Right ventricle myocardium inferior (tissue), 1 donor: ENCODE measurements at places on chromosomes 16 and 17.

GRCh38 chr16:61936522-61936921 lies 99.7 kb downstream of the CDH8 start:
- no peak for DNase-seq

DNA sequence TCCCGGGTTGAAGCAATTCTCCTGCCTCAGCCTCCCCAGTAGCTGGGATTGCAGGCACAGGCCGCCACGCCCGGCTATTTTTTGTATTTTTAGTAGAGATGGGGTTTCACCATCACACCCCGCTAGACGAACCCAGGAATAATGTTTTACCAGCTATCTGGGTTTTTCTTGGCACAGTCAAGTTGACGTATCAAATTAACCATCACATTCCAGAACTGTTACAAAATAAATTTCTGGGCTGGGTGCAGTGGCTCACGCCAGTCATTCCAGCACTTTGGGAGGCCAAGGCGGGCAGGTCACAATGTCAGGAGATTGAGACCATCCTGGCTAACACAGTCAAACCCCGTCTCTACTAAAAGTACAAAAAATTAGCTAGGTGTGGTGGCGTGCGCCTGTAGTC lies 501.2 kb downstream of the SHISA9 start:
- no peak for DNase-seq

- DNase-seq = no peak
Observed at GRCh38 chr17:43599835-43600234, 53.7 kb upstream of the ETV4 start.

DNA sequence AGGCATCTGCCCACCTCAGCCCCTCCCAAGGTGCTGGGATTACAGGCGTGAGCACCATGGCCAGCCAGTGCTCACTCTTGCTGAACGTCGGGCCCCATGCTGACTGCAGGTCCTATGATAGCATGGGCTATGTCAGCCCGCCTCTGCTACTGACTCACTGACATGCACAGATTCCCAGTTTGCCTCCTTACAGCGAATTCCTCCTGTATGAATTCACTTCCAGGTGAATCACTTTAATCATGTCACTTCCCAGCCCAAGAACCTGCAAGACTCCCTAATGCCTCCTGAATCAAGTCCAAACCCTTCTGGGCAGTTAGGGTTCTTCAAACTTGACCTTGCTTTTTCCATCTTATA lies 16.1 kb upstream of the UBTF start:
- no peak for DNase-seq

GRCh38 chr17:16007439-16007838 lies 7.8 kb downstream of the TTC19 start:
- DNase-seq = no peak

DNA sequence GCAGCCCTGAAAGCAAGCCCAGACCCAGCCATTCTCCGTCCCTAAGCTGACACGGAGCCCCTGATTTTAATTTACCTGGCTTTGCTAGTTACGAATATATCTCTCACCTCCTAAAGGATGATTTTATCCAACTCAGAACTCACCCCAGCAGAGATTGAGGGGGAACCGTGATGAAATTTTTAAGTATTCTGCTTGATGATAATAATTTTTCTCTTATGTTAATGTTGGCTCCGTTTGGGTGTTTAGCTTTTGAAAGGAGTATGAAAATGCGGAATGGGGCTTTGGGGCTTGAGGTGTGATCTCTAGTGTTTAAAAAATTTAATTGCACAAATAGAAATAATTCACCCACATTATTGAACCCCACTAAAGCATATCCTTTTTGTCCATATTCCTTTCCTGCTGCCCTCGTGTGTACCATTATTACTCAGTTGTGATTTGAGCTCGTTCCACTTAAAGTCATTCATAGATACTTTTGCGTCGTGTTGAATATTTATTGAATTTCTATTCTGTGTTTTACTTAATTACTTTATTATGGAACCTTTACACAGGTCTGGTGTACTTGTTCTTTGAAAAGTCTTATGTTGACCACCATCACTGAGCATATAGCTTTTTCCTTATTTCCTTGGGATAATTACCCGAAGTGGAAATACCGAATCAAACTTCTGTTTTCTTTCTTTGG lies 775 bp downstream of the PRPSAP2 start:
- DNase-seq = no peak

- no peak for DNase-seq
Observed at GRCh38 chr17:66730461-66730923, 104.4 kb upstream of the CACNG5 start.

- DNase-seq = no peak
Observed at GRCh38 chr16:88599825-88600538, 29.8 kb downstream of the ZC3H18 start.

DNA sequence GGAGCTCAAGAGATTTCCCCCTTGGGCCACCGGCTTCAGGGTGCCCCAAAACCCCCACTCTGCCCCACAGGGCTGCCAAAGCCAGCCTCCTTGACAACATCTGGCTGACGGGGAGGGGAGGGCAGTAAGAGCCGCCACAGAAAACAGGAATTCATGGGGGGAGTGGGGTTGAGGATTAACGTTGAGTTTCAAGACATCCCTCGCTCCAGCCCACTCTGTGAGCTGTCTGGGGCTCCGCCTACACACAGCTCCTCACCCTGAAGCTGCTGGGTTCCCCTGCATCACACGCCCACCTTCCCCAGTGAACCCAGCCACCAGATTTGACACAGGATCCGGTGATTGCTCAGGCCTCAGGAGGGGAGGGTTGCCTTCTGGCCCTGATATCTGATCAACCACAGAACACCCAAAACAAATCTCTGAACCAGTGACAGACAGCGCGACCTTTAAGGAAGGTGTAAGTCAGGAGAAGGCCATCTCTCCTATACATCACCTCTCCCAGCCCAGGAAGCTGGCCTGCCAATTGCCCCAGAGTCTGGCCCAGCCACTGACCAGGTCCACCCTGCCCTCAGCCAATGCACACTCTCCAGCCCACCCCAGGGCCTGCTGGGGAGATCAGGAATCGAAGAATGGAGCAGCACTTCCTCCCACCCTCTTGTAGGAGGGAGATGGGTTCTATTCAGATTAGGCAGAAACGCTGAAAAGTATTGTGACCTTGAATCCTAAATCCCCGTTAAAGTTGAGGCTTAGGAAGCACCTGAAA lies 132.1 kb downstream of the CLEC16A start:
- DNase-seq = no peak

DNA sequence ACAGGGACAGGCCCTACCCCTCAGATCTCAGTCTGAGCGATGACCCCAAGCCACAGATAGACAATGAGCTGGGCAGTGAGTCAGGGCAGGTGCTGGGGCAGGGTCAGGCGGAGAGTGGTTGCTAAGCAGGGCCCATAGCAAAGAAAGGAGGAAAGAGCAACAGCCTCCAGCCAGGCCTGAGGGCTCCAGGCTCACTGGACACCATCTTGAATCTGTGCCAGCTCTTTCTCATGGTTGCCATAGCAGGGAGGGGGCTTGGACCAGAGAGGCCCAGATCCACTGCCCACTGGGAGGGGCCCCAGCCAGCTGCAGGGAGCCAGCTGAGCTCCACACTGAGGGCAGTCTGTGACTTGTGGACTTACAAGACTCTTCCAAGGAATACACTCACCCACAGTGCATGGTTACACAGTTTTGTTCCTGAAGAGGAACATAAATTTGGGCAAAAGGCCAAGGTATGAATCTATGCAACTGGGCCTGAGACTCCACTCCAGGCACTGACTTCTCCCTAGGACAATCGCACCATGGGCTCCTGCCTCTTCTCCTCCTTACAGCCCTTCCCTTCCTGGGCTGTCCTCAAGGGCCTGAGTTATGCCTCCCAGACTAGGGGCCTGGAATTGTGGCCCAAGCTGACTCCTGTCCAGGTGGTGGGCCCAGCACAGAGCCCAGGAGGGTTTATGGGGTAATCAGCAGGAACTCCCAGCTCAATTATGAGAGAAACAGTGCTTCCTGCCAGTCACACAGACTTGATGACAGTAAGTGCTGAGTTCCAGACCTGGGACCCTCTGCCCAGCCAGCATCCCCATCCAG lies 59.9 kb downstream of the BEAN1 start:
- no peak for DNase-seq

DNA sequence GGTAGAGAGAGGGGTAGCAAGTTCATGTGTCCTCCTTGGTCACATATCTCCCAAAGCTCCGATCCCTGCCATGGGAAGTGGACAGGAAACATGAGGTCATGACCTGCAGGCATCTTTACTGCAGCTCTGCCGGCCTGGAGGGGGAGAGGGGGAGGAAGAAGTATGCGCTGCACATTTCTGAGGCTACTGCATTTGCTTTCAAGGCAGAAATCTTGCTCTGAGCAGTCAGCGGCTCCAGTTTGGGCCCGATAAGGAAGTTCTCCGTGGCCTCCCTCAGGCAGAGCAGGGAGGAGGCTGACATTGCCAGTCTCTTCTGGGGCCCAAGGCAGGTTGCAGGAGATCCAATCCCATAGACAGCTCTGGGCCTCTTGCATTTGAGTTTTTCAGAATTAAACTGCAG lies 1.5 kb upstream of the NHERF1 start:
- no peak for DNase-seq

- DNase-seq = peak; percentile 86
Observed at GRCh38 chr17:27323538-27324215, 29.8 kb downstream of the WSB1 start.

- DNase-seq = no peak
Observed at GRCh38 chr16:56824331-56824730, 40.7 kb upstream of the SLC12A3 start.

DNA sequence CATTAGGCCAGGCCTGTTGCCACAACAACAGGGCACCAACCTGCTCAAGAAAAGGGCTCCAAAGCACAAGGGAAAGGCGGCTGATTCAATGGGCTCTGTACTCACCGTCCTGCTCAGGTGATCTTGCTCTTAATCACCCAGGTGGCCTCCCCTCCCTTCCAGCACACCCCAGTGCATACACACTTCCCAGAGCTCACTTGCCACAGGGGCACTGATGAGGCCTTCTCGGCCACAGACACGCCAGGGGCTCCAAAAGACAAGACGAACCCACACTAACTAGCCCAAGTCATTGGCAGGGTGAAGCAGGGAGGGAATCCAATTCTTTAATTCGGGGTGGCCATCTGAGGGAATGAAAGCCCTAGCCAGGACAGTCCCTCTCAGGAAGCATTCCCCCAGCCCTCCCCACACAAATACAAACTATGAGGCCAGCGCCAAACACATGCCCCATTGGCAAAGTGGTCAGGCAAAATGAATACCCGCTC lies 1.4 kb downstream of the MYO18A start:
- DNase-seq = no peak

- DNase-seq = no peak
Observed at GRCh38 chr17:59620064-59620359, 317 bp downstream of the CLTC start.

DNA sequence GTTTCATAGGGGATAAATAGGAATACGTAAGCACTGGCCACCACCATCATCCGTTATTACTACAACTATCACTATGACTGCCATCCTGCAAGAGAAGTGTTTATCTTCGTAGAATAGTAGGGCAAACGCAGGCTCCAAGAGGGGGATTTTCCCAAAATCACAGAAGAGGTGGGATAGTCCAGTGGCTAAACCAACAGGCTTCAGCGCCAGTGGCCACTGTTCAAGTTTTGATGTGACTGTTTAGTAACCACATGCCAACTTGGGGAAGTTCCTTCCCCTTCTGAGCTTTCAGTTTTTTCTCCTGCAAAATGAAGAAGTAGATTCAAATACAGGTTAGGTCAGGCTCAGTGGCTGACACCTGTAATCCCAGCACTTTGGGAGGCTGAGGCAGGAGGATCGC lies 60.7 kb upstream of the GRIN2A start:
- no peak for DNase-seq

GRCh38 chr16:29756654-29757053 lies 10.9 kb upstream of the C16orf54 start:
- DNase-seq = no peak

DNA sequence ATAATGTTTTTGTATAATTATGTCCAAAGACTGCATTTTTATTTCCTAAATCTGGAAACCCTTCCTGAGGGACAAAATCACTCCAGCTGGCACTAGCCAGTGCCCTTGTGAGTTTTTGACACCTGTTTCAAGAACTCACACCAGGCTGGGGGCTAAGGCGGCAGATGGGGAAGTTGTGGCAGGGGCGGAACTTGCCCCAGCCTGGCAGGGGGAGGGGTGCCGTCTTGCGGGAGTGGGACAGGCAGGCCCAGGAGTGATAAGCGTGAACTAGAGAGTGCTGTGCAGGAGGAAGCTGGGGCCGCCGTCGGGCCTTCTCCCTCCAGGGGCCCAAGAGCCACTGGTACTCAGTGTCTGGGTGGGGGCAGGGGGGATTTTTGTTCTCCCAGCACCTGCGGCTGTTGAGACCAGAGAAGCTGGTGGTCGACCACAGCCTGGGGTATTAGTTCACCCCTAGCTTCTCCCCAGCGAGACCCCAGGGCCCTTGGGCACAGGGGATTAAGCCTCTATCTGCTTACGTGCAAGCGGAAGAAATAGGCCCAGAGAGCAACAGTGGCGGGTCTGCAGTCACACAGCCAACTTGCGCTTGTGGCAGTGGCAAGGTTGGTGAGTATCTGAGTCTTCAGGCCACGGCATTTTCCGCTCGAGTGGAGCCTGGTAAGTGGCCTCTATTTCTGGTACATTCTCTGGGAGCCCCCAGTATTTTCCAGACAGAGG lies 40.2 kb upstream of the PLCG2 start:
- DNase-seq = peak; percentile 92

GRCh38 chr17:11547853-11548252 lies 50.4 kb upstream of the DNAH9 start:
- no peak for DNase-seq

GRCh38 chr17:6177941-6178694 lies 107.9 kb downstream of the WSCD1 start:
- DNase-seq = no peak

- no peak for DNase-seq
Observed at GRCh38 chr16:49696414-49697101, 159.4 kb downstream of the ZNF423 start.

DNA sequence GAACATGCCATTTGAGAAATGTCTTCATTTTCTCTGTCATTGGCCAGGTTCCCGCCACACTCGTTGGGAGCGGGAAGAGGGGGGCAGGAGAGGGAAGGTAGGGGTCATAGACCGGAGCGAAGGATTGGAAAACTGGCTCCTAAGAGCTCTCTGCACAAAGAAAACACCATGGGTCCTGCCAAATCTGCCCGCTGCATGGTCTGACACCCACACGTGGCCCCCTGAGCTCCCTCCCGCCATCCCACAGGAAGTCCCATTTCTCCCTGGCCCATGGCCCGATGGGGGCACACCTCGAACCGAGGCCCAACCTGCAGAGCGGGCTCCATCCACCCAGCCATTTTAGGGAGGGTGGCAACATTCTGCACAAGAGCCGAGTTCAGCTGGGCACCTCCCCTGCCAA lies 159.6 kb downstream of the SALL1 start:
- DNase-seq = no peak

GRCh38 chr17:13003454-13003851 lies 14.4 kb downstream of the ELAC2 start:
- no peak for DNase-seq

- DNase-seq = peak; percentile 81
Observed at GRCh38 chr16:57091975-57092785, at the start of gene CPNE2. Gene CPNE2, plus strand, starts transcription at chr16:57092583. Its CDS starts 18,160 bp downstream, at chr16:57110743.

DNA sequence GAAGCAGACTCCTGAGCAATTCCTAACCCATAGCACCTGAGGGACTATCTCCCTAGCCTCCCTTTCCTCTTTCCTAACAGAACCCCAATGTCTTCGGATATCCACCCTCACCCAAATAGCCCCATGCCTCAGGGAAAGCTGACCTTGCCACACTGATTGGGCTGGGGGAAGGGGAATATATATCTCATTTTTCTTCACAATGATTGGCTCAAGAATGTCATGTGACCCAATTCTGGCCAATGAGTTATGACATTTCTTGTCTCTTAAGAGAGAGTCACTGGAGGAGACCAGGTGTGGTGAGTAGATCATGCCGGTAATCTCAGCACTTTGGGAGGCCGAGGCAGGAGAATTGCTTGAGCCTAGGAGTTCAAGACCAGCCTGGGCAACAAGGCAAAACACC lies 71.9 kb upstream of the NLK start:
- DNase-seq = no peak

GRCh38 chr17:79926605-79927135 lies 87.4 kb upstream of the CBX4 start:
- DNase-seq = no peak
